ENCODE measurements at places on chromosomes 3 and 15. TPM values are rescaled to one million over a fixed set of nuclear protein-coding genes. Genes with fewer than 3 reads are reported as not detected.

The KLF13 gene
- 21.5 TPM for total RNA-seq

The MYZAP gene
- 0.66 TPM for total RNA-seq

GRCh38 chr3:36124118-36124796 lies 256.0 kb upstream of the STAC start:
- no peak overlapping the region for H3K27ac ChIP-seq
- H3K4me1 ChIP-seq = peaks cover 18% of the 10 kb centered on the region
- no peak overlapping the region for H3K4me3 ChIP-seq
- no peaks in the 10 kb centered on the region for H3K36me3 ChIP-seq

The ZBBX gene
- total RNA-seq = 0.08 TPM

- H3K36me3 ChIP-seq = no peaks in the 10 kb centered on the region
- no peak overlapping the region for H3K27ac ChIP-seq
- H3K27me3 ChIP-seq = no peaks in the 10 kb centered on the region
- H3K4me1 ChIP-seq = peaks cover 5% of the 10 kb centered on the region
- DNase-seq = no peak
Observed at GRCh38 chr15:89138999-89139612, 50.9 kb downstream of the ABHD2 start.

DNA sequence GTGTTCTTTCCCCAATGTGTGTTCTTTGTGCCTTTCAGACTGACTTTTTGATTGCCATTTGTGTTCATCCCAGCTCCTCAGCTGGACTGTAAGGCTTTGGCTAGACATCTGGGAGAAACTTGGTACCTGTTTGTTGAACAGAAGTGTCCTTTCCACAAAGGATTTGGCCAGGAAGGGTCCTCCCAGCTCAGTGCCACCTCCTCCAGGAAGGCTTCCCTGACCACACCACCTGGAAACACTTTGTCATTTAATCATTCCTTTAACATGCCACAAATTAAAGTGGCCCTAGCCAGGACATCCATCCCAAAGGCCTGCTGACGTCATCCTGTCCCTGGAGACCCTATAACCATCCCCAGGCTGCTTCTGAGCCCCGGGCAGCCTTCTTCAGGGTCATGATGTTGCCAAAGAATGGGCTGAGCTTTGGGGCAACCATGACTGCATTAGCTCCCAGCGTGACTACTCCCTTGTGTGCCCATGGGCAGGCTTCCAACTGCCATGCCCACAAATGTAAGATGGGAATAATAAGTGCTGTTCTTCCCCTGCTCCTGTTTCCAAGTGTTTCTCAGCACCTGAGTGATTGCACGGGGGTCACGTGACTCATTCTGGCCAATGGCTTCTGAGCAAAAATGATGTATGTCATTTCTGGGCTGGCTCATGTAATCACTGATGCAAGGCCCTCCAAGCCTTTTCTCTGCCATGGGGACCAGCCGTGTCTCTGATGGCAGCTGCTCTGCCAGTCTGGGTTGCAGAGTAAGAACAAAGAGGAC lies 112.5 kb upstream of the SMAD3 start:
- no peak for DNase-seq
- no peaks in the 10 kb centered on the region for H3K27me3 ChIP-seq
- H3K36me3 ChIP-seq = no peaks in the 10 kb centered on the region
- no peak overlapping the region for H3K27ac ChIP-seq

The PRSS50 gene
- 1.4 TPM for total RNA-seq

DNA sequence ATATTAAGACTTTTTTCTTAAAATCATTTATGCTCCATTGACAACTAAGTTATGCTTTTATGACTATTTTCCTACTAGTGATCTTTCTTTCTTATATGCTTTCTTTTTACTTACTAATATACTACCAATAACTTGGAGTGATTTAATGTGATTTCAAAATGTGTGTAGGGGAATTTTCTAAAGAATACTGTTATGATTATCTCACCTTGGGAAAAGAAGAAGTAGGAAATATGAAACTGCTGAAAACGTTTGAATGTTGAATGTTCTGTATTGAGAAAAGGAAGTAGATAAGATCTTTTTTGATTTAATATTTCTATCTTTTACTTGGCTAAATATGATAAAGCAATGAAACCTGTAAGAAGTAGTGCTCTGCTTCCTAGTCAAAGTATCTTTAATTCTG lies 7.8 kb upstream of the CD200R1 start:
- H3K4me1 ChIP-seq = no peaks in the 10 kb centered on the region
- H3K4me3 ChIP-seq = no peak overlapping the region
- H3K27ac ChIP-seq = no peak overlapping the region
- no peaks in the 10 kb centered on the region for H3K27me3 ChIP-seq
- DNase-seq = no peak
- H3K36me3 ChIP-seq = no peaks in the 10 kb centered on the region
